ENCODE measurements at places on chromosomes 16 and 17.

DNA sequence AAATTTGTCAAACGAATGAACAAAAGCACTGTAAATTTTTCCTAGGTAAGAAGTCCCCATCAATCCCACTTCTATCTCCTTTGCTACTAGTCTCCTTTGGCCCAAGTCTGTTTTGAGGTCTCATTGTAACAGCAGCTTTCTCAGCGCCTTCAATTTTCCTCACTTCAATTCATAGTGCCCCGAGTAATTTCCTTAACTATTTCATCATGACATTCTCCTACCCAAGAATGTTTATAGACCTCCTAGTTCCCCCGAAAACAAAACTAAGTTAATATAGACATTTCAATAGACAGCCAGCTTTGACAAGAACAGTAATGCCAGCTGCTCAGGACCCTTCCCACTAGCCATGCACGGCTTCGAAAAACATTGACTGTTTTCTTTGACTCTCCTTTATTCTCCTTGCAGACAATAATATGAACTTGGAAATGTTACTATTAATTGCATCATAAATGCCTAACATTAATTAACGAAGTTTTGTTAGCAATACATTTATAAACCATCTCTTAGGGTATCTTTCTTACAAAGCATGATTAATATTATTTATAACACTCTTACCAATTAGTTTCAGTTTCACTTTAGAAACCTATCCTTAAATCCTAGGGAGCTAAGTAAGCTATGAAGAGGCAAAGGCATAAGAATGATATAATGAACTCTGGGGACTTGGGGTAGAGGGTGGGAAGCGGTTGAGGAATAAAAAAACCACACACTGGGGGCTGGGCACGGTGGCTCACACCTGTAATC lies 22.8 kb downstream of the GLG1 start:
- no peak for DNase-seq

DNA sequence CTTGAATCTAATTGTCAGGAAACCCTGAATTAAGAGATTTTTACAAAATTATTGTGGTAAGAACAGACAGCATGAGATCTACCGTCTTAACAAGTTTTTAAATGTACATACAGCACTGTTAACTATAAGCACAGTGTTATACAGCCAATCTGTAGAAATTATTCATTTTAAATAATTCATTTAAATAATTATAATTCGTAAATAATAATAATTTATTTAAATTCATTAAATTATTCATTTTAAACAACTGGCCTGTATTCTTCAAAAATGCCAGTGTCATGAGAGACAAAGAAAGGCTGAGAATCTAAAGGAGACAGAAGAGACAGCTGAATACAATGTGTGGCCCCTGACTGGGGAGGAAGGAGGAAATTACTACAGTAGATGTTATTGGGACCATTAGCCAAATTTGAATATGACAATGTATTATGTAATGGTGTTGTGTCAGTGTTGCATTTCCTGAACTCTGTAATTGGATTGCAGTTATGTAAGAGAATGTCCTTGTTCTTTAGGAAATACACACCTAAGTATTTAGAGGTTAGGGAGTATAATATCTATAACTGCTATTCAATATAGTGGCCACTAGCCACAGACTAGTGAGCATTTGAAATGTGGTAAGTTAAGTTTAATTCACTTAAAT lies 2.3 kb downstream of the RSAD1 start:
- DNase-seq, result no peak

GRCh38 chr16:2964475-2965336 lies 631 bp downstream of the KREMEN2 start:
- DNase-seq, result no peak

- no peak for DNase-seq
These were observed 66.5 kb upstream of the LGALS9 start for GRCh38 chr17:27564463-27564862.

Measured in head of caudate nucleus (tissue), 42 donors.